ENCODE measurements at places on chromosomes 13 and 19.

- no peak for DNase-seq
Observed at GRCh38 chr13:76720821-76721220, 165.4 kb downstream of the KCTD12 start.

GRCh38 chr13:105514401-105514800 is 1021.1 kb downstream of the EFNB2 start:
- no peak for DNase-seq

- DNase-seq = no peak
Observed at GRCh38 chr13:20390526-20391175, 135.0 kb downstream of the CRYL1 start.

- no peak for DNase-seq
Observed at GRCh38 chr19:15304140-15304705, 28.1 kb downstream of the BRD4 start.

DNA sequence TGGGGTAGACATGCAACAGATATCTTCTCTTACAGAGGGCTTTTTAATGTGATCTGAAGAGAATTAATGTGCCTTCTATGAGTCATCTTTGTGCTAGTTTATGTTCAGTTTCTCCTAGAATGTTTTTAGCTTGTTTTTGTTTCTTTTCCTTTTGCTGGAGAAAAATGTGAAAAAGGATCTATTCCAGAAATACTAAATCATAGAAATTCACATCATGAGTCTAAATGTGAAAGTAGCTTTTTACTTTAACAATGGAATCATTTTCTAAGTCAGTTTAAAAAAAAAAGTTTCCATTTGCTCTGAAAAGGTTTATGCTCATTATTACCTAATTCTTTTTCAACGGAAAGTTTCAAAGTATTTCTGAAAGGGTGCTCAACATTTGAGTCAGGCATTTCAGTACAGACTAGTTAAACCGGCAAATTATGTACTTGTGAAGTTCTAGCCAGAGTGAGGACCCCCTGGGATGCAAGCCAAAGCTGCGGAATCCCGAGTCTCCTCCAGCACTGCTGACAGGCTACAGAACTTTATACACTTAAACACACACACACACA is 72.9 kb downstream of the SPATA13 start:
- no peak for DNase-seq

- DNase-seq = no peak
Observed at GRCh38 chr19:803099-803561, 5.9 kb downstream of the PTBP1 start.

DNA sequence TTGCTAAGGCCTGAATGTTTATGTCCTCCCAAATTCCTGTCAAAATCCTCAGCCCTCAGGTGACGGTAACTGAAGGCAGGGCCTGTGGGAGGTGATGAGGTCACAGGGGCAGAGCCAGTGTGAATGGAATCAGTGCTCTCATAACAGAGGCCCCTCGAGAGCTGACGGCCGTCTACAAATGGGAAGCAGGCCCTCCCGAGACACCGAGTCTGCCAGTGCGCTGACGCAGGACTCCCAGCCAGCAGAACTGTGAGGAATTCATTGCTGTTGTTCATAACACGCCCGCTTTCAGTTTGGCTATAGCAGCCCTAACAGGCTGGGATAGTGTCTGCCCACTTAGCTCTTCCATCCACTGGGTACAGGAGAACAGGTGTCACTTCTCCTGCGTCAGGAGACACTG is 41.2 kb downstream of the CARS2 start:
- no peak for DNase-seq

DNA sequence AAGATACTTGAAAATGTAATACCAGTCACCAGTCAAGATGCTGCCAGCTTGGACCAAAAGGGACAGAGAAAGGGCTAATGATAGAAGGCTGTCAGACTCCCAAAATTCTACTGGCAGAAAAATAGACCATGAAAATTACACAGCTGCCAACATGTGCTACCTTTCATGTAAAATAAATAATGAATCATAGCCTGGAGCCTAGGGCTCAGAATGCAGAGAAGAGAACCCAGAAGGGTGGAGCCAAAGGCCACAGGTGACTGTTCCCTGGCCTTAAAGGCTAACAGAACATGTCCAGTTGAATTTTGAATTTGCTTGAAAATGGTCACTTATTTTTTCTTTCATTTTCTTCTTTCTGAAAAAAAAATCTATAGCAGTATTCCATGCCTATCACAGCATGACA is 1827.0 kb upstream of the MIR17HG start:
- DNase-seq = no peak

DNA sequence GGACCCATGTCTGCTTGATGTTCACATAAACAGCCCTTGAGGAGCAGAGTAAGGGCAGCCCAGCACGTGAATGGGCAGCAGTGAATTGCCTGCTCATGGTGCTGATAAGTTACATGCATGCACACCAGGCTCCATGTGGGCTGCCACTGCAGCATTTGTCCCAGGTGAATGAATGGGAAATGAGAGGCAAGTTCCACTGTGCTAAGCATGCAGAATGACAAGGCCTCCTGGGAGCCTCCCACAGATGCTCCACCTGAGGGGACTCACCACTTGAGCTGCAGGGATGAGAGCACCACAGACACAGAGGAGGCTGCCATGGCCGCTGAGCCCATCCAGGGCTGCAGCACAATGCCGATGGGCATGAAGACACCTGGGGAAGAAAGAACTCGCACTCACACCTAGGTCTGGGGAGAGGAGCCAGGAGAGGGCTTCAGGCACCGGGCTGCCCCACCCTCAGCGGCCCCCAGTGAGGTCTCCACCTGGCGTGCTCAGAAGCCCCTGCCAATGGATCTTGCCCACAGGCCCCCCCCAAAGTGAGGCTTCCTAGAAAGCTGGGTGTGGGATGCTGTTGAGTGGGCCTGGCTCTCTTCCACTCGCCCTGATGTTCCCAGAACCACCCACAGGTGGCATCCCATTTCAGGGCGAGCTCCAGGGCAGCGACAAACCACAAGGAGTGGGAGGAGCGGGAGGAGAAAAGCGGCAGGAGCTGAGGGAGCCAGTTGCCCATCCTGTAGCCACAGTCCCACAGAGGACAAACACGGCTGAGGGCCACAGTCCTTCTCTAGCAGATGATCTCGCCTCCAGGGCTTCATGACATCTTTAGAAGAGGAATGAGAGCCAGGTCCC is 73.8 kb downstream of the CCDC70 start:
- no peak for DNase-seq

- DNase-seq = no peak
Observed at GRCh38 chr19:13975870-13976269, 23.6 kb downstream of the DCAF15 start.
